HepG2 (cell line): ENCODE measurements at places on chromosomes 1 and 21.

DNA sequence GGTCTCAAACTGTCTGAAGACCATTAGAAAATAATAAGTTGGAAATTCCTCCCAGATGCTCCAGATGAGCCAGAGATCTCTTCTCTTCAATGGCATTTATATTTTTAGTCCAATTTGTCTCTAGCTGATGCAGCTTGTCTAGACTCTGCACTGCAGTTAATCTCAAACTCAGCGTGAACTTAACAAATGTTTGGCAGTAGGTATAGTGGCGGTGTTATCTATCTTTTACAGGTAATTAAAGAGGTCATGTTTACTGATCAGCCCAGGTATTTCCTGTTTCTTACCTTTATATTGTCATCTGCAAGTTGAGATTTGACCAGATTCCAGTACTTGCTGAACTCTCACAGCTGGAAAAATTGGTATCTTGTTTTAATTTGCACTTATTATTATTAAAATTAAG lies 1024.5 kb upstream of the ADGRL2 start:
- no peak for DNase-seq

GRCh38 chr1:64691626-64692025 lies 53.2 kb upstream of the RAVER2 start:
- DNase-seq = no peak

DNA sequence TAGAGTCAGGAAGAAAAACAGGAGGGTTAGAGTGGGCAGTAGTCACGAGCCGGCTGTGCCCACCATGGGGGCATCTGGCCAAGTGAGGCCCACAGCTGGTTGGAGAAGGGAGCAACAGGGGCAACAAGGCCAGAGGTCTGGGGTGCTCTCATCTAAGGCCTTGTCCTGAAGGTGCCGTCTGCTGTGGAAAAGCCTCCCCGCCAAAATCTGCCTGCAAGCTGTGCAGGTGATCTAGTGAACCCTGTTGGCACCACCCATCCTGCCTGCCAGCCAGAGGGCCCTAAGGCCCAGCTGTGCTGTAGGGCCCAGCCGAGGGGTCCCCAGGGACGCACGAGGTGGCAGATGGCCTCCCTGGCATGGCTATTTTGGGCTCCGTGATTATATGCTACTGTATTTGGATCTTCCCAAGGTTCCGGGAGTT lies 51.3 kb downstream of the LGR6 start:
- no peak for DNase-seq

- no peak for DNase-seq
Measured at GRCh38 chr21:16418226-16418625, 688.4 kb downstream of the USP25 start.

DNA sequence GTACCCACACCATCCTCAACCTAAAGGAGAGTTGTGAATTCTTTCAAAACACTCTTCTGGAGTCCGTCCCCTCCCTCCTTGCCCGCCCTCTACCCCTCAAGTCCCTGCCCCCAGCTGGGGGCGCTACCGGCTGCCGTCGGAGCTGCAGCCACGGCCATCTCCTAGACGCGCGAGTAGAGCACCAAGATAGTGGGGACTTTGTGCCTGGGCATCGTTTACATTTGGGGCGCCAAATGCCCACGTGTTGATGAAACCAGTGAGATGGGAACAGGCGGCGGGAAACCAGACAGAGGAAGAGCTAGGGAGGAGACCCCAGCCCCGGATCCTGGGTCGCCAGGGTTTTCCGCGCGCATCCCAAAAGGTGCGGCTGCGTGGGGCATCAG lies 638 bp upstream of the OLIG2 start:
- no peak for DNase-seq

DNA sequence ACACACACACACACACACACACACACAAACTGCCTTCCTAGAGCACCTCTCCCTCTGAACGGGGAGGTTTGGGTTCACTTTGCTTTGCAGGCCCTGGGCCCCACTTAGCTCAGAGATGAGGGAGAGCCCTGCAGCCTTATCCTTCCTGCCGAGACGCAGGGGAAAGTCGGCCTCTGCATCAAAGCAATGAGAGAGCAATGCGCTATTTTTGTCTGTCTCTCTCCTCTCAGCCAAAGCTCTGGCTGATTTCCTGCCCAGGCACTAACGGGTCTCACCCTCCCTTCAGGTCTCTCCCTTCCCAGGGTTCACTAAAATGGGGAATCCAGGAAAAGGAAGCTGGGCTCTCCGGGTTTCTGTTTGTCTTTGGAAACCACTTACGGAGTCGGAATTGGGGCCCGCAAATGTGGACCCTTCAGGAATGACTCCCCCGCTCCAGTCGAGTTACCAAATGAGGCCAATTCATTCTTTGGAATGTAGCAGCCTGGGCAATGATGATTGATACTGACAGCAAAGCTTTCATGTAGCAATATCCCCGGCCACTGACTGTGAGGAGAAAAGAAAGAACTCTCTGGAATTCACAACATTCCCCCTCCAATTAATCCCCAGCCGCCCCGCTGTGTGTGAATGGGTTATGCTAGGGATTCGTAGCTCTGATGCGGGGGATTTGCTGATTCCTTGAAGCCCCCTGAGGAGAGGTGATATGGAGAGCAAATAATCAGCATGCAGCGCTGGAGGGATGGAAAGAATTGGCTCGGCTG lies 61.5 kb upstream of the WLS start:
- no peak for DNase-seq

DNA sequence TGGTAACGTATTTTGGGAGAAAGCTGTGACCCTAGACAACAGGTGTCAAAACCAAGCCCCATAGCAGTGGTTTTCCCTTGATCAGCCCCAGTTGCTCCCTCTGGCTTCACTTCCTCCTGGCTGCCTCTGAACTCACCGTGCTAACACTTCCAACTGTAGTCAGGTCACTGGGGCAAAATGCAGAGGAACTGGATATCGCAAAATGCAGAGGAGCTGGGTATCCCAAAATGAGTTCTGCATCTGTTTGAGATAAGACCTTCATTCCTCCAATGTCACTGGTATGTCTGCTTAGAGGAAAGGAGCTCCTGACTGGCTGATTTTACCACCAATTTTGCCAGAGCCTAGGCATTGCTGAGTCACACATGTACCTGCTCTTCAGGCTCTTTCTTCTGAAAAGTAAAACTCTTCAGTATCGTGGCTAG lies 19.6 kb upstream of the TACSTD2 start:
- no peak for DNase-seq

DNA sequence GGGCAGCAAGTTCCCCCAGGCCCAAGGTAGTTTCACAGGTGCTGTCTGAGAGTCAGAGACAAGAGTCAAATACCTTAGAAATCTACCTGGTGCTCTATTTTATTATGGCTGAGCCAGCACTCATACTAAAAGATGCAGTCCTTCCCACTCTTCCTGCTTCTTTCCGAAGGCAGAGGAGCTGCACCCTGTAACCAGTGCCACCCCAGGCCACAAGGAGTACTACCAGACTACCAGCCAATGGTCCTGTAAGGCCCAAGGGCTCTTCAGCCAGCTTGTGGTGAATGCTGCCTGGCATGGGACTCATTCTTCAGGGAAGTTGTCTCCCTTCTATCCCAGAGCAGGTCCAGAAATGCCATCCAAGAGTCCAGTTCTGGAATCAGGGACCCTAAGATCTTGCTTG lies 203.8 kb upstream of the DUSP10 start:
- no peak for DNase-seq
